ENCODE measurements at places on chromosomes 6 and 20. TPM values are rescaled to one million over a fixed set of nuclear protein-coding genes. Genes with fewer than 3 reads are reported as not detected.

DNA sequence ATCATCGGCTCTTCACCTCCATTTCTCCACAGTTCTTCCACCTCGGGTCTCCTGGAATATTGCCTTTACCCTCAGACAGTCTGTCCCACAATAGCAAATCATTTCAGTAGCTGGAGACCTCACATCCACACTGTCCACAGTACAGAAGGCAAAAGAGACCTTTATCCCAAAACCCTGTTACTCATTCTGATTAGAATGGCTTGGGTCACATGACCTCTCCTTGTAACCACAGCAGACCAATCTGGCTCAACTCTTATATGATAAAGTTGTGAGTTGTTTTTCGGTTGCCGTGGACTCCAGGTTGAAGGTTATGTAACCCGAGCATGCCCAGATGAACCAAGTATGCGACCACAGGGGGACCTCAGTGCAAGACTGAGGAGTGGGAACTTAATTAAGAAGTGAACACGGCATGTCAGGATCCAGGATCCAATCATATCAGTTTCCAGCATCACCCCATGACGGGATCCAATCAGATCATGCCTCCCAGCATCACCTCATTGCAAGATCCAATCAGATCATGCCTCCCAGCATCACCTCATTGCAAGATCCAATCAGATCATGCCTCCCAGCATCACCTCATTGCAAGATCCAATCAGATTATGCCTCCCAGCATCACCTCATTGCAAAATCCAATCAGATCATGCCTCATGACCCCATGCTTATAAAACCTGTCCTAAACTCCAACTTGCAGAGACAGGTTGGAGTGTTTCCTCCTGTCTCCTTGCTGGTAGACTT, 68.7 kb downstream of the LY86 start:
- no peaks in the 10 kb centered on the region for H3K36me3 ChIP-seq
- H3K4me3 ChIP-seq: no peak overlapping the region
- H3K4me1 ChIP-seq: 0 out of 2 replicates have a peak, but pooled peaks cover 3% of the 10 kb centered on the region
- H3K27ac ChIP-seq: peak overlapping the region; percentile 23
- no peaks in the 10 kb centered on the region for H3K27me3 ChIP-seq
- no peak for DNase-seq

DNA sequence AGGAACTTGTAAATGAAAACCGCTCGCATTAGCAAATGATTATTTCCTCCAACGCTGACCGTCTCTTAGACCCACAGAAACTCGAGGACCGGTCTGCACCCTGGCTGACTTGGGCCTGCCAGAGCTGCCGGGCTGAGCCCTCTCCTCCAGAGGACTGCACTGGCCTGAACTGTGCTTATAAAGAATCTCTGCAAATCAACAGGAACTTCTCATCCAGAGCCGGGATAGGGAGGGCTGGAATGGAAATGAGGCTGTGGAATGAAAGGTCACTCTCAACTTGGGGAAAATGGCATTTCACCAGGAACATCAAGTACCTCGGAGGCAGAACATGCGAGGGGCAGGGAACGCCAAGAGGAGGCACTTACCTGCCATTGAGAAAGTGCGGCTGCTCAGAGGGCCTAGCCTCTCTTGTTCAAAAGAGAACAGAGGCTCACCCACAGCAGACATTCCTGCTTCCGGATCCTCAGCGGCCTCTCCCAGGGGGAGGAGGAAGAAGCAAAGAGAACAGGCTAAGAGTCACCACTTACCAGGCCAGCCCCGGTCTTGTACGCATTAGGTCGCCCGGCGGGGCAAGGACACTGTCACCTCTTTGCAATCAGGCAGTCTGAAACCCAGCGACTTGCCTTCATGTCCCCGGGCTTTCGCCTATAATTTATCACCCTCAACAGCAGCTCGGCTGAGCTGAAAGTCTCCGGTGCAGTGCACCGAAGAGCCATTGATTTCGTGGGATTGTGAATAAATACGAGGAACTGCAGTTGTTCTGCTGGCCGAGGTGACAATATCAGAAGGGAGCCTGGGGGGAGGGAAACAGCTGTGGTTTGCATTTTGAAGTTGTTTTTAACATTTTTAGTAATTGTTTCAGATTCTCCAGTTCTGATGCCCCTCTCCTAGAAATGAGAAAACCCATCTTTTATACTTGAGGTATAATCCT, 37.6 kb downstream of the ZMYND8 start:
- H3K4me1 ChIP-seq: peaks cover 77% of the 10 kb centered on the region
- H3K4me3 ChIP-seq: peak overlapping the region; percentile 27
- H3K27me3 ChIP-seq: no peaks in the 10 kb centered on the region
- H3K27ac ChIP-seq: peak overlapping the region; percentile 97
- no peaks in the 10 kb centered on the region for H3K36me3 ChIP-seq

GRCh38 chr6:5813625-5814027, 193.1 kb downstream of the NRN1 start:
- no peaks in the 10 kb centered on the region for H3K4me1 ChIP-seq
- H3K27me3 ChIP-seq: no peaks in the 10 kb centered on the region
- H3K36me3 ChIP-seq: no peaks in the 10 kb centered on the region
- H3K27ac ChIP-seq: no peak overlapping the region
- H3K4me3 ChIP-seq: no peak overlapping the region
- DNase-seq: no peak

SPDEF gene
- 0.15 TPM for total RNA-seq

- H3K4me3 ChIP-seq: no peak overlapping the region
- H3K36me3 ChIP-seq: no peaks in the 10 kb centered on the region
Measured at GRCh38 chr6:142443532-142443931, 141.7 kb downstream of the ADGRG6 start.

GTF2H4 gene
- total RNA-seq: 49.5 TPM
